Suprapubic skin (tissue), 4 donors: ENCODE measurements at places on chromosomes 2 and 18. TPM values are rescaled to one million over a fixed set of nuclear protein-coding genes. Genes with fewer than 3 reads are reported as not detected.
A peak's percentile ranks its signal among the peaks of the same experiment; 100 is the strongest.

DNA sequence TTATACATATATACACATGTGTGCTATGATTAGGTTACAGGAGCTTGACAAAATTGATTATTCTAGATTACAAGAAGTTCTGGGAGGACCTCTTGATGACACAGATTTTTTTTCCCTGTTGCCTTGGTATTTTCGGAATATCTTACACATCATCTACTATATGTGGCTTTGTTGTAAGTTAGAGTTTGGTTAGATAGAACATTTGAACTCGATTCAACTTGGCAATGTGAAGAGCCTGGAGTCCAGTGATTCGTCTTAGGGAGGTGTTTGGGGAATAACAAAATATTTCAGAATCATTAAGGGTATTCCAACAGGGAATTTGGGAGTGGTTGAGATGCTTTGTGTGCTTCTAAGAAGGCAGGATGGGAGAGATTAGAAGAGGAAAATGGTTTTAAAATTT is 39.3 kb upstream of the EFEMP1 start:
- no peaks in the 10 kb centered on the region for H3K27me3 ChIP-seq
- peaks cover 8% of the 10 kb centered on the region for H3K4me1 ChIP-seq
- no peak for DNase-seq
- no peak overlapping the region for H3K4me3 ChIP-seq
- no peak overlapping the region for H3K27ac ChIP-seq

The GKN2 gene
- not detected for total RNA-seq

GRCh38 chr2:100285691-100286090 is 36.6 kb downstream of the LONRF2 start:
- H3K4me1 ChIP-seq: peaks cover under 1% of the 10 kb centered on the region
- H3K27me3 ChIP-seq: no peaks in the 10 kb centered on the region
- H3K36me3 ChIP-seq: no peaks in the 10 kb centered on the region
- no peak for DNase-seq

DNA sequence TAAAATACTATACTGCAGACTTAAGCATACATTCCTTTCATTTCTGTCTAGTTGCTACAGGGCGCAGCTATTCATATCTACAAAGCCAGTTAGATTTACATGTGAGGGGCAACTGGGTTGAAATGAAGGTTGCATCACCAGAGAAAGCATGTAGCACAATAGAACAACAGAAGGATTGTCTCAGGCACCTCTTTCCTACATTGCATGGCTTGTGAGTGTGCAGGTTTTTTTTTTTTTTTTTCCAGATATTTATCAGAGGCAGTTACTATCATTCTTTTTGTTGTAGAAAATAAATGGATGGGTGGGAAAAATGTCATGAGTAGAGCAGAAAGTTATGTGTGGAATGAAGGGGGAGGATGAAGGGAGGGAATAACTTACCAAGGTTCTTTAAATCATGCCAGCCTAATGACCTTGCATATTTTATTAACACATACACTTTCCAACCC is 86.8 kb downstream of the ERBB4 start:
- no peaks in the 10 kb centered on the region for H3K4me1 ChIP-seq
- H3K27ac ChIP-seq: no peak overlapping the region
- H3K4me3 ChIP-seq: no peak overlapping the region
- no peaks in the 10 kb centered on the region for H3K27me3 ChIP-seq
- DNase-seq: no peak

GRCh38 chr2:135776367-135776766 is 34.7 kb downstream of the UBXN4 start:
- no peak for DNase-seq
- H3K27me3 ChIP-seq: no peaks in the 10 kb centered on the region
- H3K4me1 ChIP-seq: no peaks in the 10 kb centered on the region
- H3K27ac ChIP-seq: no peak overlapping the region
- H3K36me3 ChIP-seq: peaks cover 96% of the 10 kb centered on the region
- no peak overlapping the region for H3K4me3 ChIP-seq

The GALNT13 gene
- total RNA-seq: 0.42 TPM

The TRIM43 gene
- total RNA-seq: not detected

The MORN2 gene
- total RNA-seq: 6.3 TPM

- H3K27ac ChIP-seq: peak within 1 kb of the TSS; percentile 39
- H3K36me3 ChIP-seq: no peaks in the 10 kb centered on the region
- H3K4me1 ChIP-seq: peaks cover 9% of the 10 kb centered on the region
- H3K27me3 ChIP-seq: no peaks in the 10 kb centered on the region
- DNase-seq: peak; percentile 92
These were observed at the start of gene SLC19A3 for GRCh38 chr2:227717687-227718567. TSS of gene SLC19A3 (minus strand) at chr2:227718028. CDS start at chr2:227702318, 15,710 bp downstream.

DNA sequence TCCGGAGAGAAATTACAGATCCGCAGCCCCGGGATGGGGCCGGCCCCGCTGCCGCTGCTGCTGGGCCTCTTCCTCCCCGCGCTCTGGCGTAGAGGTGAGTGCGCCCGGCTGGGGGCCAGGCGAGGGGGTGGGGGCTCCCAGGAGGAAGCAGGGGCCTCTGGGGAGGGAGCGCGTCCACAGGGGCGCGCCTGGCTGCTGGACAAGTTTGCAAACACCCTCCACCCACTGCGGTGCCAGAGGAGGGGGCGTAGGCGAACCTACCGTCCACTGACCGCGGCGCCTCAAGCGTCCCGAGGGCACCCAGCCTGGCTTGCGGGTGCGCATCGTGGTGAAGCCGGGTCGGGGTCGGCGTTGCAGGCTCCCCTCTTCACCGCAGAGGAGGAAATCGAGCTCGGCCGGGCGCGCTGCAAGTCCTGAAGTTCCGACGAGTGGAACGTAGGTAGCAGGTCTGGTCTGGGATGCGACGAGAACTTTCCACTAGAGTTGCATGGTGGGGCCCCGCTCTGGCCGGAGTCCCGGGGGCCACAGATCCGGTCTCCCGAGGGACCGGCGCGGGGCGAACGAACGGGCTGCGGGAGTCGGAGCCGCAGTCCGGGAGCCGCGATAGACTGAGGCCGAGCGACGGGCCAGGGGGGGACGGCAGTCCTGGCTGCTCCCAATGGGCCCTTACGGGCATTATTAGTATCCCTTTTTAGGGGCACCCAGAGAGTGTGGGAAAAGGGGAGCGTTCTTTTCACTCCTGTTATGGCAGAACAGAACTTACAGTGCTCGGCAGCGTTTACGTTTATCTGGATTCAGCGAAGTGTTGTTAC is 502 bp downstream of the MERTK start:
- peak overlapping the region; percentile 67 for H3K4me3 ChIP-seq
- peak overlapping the region; percentile 77 for H3K27ac ChIP-seq
- H3K36me3 ChIP-seq: no peaks in the 10 kb centered on the region
- DNase-seq: peak; percentile 81
- peaks cover 53% of the 10 kb centered on the region for H3K4me1 ChIP-seq
